ENCODE measurements at places on chromosomes 5 and 9.

GRCh38 chr5:68484307-68485068 lies 268.9 kb downstream of the PIK3R1 start:
- DNase-seq: no peak

GRCh38 chr5:68320413-68320986 lies 104.9 kb downstream of the PIK3R1 start:
- no peak for DNase-seq

- no peak for DNase-seq
These were observed 495.5 kb downstream of the DMAC1 start for GRCh38 chr9:7303907-7304626.

- DNase-seq: no peak
These were observed 1397.5 kb upstream of the CDH6 start for GRCh38 chr5:29796013-29796412.

- no peak for DNase-seq
These were observed 6.8 kb upstream of the FXN start for GRCh38 chr9:69028754-69029153.

DNA sequence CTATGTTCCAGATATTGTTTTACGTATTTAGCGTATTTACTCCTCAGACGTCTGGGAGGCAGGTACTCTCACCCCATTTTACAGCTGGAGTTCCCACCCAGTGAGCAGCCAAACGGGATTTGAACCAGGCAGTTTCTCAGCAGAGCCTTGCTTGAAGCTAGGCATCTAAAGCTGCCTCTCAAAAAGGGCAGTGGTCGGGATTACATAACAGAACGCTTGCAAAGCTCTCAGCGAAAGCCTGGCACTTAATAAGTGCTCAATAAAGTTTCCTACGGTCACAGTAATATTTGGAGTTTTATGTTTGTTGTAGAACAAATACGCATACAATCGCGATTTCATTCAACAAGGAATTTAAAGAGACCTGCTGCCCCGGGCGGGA lies 286 bp upstream of the BSPRY start:
- no peak for DNase-seq
